ENCODE measurements at places on chromosomes 11 and 22.
A peak's percentile ranks its signal among the peaks of the same experiment; 100 is the strongest.

- no peak for DNase-seq
Measured at GRCh38 chr11:67408437-67409200, 4.7 kb downstream of the TBC1D10C start.

DNA sequence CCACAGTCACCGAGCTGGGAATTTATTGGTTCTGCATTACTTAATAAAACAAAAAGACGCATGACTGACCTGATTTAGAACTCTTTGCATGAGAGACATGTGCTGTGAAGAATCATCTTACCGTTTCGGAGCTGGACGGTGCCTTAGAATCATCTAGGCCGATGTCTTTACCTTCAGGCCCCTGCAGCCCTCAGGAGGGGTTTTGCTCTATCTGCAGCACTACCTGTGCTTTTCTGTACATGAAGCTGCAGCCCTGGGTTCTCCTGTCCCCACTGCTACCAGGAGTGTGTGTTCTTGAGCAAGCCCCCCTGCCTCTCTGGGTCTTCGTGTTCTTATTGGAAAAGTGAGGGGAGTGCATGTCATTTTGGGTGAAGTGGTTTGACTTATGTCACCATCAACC is 94.0 kb upstream of the OR4B1 start:
- no peak for DNase-seq

GRCh38 chr11:7673724-7674434 is 579 bp upstream of the CYB5R2 start:
- DNase-seq, result no peak

- DNase-seq, result no peak
Measured at GRCh38 chr11:114321621-114322257, 25.5 kb downstream of the NNMT start.

DNA sequence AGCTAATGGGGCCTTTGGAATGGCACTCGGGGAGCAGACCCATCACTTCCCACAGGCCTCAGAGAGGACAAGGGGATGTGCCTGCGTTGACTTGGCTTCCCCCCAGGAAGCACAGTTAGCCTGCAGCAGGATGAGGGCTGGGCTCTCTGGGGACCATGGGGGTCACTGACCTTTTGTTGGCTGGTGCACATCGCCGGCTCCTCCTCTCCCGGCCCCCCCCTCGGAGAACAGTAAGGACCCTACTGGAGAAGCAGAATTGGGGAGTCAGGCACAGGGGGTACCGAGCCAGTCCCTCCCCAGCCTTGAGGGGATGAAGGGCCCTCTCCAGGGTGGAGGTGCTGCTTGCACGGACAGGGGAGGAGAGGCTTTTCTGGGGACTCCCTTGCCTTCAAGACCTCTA is 32.8 kb downstream of the NRXN2 start:
- DNase-seq, result no peak

GRCh38 chr11:64685536-64685935 is 37.5 kb downstream of the NRXN2 start:
- no peak for DNase-seq

DNA sequence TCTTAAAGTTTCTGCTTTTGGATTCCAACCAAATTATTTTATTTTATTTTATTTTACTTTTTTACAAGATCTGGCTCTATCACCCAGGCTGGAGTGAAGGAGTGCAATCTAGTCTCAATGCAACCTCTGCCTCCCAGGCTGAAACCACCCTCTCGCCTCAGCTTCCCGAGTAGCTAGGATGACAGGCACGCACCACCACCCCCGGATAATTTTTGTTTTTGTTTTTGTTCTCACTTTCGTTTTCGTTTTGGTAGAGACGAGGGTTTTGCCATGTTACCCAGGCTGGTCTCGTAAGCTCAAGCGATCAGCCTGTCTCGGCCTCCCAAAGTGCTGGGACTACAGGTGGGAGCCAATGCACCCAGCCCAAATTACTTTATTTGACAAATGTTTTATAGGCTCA is 219.8 kb downstream of the ETS1 start:
- no peak for DNase-seq

- no peak for DNase-seq
Measured at GRCh38 chr22:11307998-11308397, 4220.0 kb upstream of the OR11H1 start.

DNA sequence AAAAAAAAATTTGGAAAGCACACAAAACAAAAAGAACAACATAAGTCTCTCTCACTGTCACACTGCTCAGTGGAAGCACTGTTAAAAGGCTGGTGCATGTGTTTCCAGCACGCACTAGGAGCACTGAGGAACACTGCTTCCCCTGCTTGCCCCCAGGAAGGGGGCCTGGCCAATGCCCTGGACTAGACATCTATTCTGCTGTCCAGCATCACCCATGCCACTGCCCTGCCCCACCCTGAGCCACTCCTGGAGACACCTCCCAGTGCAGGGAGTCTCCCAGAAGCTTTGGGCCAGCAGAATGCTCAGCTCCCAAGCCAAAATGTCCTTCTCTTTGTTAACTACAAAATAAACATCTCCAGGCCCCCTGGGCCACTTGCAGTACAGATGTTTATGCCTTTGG is 49.7 kb upstream of the EMID1 start:
- DNase-seq, result no peak

DNA sequence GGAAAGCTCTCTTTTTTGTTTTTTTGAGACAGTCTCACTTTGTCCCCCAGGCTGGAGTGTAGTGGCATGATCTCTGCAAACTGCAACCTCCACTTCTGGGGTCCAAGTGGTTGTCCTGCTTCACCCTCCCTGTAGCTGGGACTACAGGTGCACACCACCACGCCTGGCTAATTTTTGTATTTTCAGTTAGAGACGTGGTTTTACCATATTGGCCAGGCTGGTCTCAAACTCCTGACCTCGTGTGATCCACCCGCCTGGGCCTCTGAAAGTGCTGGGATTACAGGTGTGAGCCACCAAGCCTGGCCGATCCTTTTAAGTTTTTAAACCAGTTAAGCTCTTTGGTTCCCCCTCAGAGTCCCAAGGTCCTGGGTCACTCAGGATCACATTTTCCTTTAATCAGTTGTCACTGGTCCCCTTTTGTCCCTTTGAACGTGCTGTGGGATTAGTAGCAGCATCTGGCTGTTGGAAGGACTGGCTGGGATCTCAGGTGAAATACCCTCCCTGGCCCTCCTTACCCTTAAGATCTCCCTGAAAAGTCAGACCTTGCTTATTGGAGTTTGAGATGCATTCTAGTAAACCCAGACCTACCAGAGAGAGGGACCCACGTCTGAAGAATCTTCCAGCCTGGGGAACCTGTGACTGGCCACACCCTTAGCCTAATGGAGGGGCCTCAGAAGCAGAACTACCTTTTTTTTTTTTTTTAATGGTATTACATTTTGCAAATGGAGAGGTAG is 8.1 kb downstream of the MALAT1 start:
- DNase-seq, result peak; percentile 27

DNA sequence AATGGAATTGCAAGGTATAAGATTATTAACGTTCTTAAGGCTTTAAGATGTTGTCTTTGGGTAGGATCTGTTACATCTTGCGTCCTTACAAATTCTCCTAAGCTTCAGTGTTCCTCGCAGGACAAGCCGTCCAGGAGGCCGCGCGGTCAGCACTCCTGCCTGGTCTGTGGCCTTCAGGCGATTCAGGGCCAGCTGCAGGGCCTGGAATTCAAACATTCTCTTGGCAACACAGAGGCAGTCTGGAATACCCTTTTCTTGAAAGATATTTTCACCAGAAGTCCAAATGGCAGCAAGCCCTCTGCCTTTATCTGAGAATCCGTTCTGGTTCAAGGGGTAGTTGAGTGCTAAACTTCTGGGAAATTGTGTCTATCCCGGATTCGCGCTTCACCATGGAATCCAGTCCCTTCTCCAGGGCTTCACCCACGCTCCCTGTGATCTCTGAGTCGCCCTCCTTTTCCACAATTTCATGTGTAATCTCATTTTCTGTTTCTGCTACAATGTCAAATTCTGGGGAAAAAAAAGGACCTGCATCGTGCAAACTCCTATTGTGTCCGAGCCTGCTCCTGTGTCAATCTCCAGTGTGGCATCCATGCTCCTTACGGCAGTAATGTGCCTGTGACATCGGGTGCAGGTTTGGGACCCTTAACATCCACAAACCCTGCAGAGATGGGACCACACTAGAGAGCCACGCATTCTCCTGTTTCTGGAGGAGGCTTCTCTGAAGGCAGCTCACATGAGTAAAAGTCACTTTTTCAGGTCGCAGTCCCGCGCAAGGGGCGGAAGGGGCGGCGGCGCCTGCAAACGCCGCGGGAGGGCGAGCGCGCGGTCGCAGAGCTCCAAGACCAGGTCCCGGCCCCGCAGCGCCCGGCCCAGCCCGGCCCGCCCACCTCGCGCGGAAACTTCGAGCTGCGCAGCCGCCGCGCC is 25.4 kb upstream of the SORL1 start:
- no peak for DNase-seq

DNA sequence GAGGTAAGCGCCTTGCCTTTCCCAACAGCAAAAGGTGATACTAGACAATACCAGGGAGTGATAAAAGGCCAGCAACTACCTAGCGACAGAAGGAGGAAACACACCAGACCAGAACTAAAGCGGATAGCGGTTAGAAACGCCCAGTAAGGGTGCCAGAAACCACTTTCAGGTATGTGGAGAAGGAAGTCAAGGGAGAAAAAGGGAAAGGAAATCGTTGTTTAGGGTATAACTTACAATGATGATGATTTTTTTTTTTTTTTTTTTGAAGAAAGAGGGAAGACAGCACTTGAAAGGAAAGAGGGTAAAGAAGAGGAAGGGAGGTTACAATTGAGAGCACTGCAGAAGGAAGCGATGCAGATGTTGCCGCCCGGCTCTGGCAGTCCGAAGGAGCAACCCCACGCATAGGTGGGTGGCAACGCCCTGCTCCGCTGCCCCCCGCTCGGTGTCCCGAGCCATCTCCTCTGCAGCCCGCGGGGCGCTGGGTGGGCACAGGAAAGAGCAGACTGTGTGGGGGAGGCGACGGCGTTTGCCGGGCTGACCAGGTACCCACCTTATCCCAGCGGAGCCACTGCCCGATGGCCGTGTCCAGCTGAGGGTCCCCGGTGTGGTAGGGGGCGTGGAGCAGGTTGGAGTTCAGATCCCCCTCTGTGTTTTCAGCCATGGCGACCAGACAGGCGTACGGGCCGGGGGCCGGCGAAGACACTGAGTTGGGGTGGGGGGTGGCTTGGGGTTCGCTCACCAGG is 561 bp downstream of the PGM2L1 start:
- no peak for DNase-seq

GRCh38 chr11:67409261-67409666 is 5.4 kb downstream of the TBC1D10C start:
- peak; percentile 61 for DNase-seq

DNA sequence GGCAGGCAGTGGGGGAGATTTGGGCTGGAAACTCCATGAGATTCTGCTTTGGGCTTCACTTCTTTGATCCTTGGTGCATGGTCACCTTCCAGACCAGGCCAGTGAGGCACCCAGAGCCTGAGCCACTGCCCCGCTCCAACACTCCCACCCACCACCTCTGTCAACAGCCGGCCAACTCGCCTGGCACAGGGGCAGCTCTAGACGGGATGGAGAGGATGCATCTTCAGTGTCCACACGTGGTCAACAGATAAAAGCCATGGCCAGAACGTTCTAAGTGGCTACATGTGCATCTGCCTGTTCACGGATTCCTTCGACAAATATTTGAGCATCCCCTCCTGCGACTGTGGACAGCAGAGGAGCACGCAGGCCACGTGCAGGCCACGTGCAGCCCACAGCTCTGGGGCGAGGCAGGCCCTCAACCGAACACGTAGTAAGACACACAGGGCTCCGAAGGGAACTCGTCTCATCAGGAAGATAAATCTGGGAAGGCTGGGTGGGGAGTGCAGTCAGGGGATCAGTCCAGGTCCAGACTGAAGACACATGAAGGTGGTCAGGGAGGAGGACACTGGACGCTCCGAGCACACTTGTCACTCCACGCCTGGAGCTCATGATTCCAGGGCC is 1.2 kb downstream of the LRRC56 start:
- no peak for DNase-seq

- no peak for DNase-seq
Measured at GRCh38 chr11:131957201-131957600, 586.8 kb downstream of the NTM start.

DNA sequence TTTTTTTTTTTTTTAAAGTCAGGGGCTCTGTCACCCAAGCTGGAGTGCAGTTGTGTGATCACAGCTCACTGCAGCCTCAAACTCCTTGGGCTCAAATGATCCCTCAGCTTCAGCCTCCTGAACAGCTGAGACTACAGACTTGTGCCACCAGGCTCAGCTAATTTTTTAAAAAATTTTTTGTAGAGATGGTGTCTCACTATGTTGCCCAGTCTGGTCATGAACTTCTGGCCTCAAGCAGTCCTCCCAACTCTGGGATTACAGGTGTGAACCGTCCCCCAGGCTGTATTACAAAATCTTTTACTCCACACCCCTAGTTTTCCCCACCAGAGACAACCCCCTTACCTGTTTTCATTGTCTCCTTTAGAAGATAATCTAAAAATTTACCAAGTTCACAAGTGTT is 1.9 kb downstream of the CCDC117 start:
- no peak for DNase-seq

DNA sequence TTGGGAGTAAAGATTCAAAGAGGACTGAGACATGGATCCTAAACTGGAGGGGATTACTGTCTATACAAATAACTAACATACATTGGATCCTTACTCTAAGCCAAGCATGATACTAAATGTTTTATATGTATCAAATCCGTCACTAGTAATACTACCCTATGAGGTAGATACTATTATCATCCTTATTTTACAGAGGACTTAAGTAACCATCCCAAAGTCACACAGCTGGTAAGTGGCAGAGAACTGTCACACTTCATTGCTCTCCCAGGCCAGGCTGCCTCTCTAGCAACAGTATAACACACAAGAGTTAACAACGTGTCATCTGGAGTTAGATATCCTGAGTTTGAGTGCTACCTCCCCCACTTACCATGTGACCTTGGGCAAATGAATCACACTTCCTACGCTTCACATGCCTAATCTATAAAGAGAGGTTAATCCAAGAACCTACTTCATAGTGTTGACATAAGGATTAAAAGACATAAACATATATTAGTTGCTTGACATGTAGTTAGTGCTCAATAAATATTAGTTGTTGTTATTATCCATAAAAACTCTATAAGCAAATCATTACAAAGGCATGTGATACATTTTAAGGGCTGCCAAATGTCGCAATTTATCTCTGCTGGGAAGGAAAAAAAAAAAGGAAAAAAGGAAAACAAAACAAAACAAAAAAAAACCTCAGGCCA is 33.8 kb upstream of the SPON1 start:
- DNase-seq, result no peak

GRCh38 chr11:103486604-103487003 is 377.4 kb downstream of the DYNC2H1 start:
- no peak for DNase-seq

DNA sequence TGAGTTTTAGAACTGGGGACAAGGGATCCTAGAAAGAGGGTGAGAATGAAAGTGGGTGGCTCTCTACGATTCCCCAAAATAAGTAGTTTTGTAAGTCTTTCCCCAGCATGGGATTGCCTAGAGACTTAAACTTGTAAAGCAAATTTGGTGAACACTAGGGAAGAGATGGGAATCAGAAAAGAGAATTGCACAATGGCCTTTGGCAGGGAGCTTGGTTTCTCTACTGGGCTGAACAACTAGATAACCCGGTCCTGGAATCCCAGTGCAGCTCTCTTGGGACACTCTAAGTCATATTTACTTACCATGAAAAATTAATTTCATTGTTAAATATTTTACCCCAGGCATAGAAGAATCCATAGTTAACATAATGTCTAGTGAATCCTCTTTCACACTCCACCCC is 16.5 kb upstream of the USP18 start:
- no peak for DNase-seq
